ENCODE measurements at places on chromosomes 13 and 19.
A peak's percentile ranks its signal among the peaks of the same experiment; 100 is the strongest.

- no peak for DNase-seq
These were observed 56.1 kb downstream of the PDS5B start for GRCh38 chr13:32642316-32642715.

DNA sequence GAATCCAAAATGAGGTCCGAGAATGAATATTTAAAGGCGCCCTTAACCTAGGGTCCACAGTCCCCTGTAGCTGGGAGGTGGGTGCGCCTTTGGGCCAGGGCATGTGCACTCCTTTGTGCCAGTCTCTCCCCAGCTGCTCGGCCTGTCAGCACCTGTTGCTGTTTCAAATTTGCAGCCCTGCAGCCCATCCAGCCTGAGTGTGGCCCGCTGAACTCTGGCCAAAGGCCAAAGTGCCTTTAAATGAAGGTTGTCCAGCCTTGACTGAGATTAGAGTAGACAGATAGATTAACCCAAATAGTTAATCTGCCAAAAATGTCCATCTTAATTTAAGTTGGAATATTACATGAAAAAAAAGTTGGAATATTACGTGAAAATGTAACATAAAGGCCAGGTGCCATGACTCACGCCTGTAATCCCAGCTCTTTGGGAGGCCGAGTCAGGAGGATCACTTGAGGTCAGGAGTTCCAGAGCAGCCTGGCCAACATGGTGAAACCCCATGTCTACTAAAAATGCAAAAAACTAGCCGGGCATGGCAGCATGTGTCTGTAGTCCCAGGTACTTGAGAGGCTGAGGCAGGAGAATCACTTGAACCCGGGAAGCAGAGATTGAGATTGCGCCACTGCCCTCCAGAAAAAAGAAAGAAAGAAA, 25.3 kb downstream of the TPT1 start:
- DNase-seq = no peak

DNA sequence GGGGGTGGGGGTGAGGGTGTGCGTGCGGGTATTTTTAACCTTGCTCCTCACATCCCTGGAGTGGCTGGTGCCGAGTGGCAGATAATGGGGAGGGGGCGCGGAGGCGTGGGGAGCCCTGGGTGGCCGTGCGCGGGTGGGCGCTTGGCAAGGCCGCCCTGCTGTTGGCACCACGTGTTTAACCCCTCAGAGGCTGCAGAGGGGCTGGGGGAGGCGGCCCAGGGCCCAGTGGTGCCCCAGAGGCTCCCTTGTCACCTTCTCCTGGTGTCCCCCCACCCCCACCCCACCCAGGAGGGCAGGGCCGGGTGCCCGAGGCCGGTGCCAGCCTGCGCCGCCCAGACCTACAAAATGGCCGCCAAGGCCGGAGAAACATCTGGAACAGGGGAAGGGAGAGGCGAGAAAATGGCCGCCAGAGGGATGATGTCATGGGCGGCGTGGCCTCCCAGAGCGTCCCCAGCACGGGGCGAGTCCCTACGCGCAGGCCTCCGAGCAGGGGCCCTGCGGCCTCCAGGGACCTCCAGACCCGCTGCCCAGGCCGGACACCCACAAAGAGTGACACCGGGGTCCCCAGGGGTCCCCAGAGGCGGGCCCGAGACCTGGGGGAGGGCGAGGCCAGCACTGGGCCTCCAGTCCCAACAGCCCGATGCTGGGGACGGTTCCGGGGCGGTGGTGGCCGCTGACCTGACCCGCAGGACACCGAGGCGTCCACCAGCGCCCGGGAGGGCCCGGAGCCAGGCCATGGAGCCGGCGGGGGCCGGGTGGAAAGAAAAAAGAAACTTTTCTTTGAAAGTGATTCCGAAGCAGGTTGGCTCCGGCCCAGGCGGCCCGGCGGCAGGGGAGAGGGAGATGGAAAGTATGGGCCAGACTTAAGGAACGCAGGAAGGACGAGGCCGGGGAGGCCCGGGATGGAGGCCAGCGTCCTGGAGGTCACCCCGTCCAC, 38.2 kb downstream of the NFIC start:
- DNase-seq = peak; percentile 60

- peak; percentile 96 for DNase-seq
These were observed 615.1 kb downstream of the EFNB2 start for GRCh38 chr13:105920370-105920769.

- no peak for DNase-seq
These were observed 1.2 kb upstream of the ZNF579 start for GRCh38 chr19:55581823-55582223.

GRCh38 chr19:46381346-46381745, 32.0 kb downstream of the CCDC8 start:
- no peak for DNase-seq

- DNase-seq = peak; percentile 25
These were observed 55.7 kb downstream of the FAM216B start for GRCh38 chr13:42836930-42837690.

DNA sequence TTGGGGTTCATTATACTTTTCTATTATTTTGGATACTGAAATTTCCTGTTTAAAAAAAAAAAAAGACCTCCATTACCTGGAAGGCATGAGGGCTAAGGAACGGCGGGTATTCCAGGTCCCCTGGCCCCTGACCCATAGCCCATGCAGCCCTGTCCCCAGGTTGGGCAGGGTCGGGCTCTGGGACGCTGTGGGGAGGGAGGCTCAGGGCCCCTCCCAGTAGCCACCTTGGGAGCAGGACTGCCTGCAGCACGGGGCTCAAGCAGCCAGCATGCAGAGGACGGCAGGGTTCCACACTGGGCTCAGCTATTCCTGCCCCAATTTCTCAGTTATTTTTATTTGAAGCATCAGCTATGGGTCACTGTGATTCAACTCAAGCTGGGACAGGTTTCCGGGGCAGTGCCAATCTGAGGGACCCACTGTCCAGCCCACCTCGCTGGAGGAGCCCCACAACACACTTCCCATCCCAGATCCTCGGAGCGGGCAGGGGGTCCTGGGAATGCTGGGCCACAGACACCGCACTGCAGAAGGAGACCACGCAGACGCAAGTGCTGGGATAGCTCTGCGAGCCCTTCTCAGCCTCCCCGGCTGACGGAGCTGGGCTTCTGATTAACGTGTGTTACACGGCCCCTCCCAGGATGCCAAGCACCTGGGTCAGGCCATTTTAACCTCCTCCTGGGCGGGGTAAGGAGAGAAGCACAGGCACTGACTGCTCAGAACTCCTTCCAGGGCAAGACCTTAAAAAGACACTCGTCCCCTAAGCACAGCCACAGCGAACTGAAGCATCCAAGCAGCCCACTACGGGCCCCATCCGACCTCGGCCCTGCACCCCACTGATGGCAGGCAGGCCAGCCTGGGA, 60.1 kb downstream of the PEPD start:
- DNase-seq = no peak

- no peak for DNase-seq
These were observed 518 bp downstream of the TFDP1 start for GRCh38 chr13:113584870-113585671.

DNA sequence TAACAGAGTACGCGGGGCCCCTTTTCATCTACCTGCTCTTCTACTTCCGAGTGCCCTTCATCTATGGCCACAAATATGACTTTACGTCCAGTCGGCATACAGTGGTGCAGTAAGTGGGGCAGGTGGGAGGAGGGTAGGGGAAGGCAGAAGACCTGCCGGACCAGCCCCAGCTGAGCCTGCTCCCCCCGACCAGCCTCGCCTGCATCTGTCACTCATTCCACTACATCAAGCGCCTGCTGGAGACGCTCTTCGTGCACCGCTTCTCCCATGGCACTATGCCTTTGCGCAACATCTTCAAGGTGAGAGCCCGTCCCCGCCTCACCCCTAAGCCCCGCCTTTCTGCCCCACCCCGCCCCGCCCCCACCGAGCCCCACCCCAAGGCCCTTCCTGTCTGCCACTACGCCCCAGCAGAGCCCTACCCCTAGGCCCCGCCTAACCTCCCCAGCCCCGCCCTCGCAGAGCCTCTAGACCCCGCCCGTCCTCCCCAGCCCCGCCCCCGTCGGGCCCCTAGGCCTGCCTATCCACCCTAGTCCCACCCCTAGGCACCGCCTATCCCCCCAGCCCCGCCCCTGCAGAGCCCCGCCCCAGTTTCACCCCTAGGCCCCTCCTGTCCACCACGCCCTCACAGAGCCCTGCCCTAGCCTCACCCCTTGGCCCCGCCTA, 7.7 kb downstream of the NDUFB7 start:
- DNase-seq = peak; percentile 35

- DNase-seq = no peak
These were observed 51.9 kb downstream of the GARRE1 start for GRCh38 chr19:34306213-34306661.

Data from bronchial epithelial cell (primary cell).